ENCODE measurements at places on chromosomes 1 and 21.

GRCh38 chr1:62198069-62198780 is 3.6 kb downstream of the L1TD1 start:
- DNase-seq = no peak

GRCh38 chr1:39987869-39988268 is 32.9 kb downstream of the MFSD2A start:
- DNase-seq = no peak

DNA sequence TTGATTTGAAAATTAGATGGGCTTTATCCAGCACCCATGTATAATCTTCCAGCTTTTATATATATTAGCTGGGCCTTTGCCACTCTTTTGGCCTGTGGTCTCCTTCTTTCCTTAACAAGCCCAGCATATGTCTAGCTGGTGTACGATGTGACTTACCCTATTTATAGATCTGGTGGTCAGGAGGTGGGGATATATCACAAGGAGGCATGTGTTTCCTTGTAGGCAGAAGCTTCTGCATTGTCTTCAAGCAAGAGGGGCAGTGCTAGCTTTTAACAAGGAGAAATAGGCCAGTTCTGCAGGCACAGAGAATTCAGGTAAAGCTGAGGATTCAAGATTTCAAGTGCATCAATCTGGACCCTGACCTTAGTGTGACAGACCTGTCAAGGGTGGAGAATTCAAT is 38.0 kb upstream of the DNASE2B start:
- no peak for DNase-seq

- DNase-seq = no peak
Measured at GRCh38 chr1:184966989-184967388, 7.3 kb downstream of the NIBAN1 start.

DNA sequence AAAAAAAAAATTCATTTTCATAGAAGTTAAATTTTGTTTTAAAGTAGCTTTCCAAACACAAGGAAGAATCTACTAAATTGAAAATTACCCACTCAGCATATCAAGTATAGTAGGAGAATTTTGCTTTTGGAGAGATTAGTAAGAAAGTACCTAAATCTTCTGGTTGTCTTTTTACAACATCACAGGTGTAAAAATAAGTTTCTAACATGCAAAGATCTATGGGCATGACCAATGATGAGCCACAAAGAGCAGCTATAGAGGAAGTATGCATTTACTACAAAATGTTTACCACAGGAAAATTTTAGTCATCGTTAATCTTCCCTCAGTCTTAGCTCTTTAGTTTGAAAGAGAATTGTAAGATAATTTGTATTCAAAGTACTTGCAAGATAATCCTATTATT is 28.1 kb downstream of the ANGPTL3 start:
- no peak for DNase-seq
